Naive thymus-derived CD8-positive, alpha-beta T cell (primary cell): ENCODE measurements at places on chromosomes 5 and 9. TPM values are rescaled to one million over a fixed set of nuclear protein-coding genes. Genes with fewer than 3 reads are reported as not detected.

SLC9A3 gene
- polyA plus RNA-seq, result 0.98 TPM

NPR3 gene
- polyA plus RNA-seq, result 0.18 TPM

CENPK gene
- polyA plus RNA-seq, result 28.6 TPM

F2RL1 gene
- polyA plus RNA-seq, result 2.0 TPM
